H9 (cell line): ENCODE measurements at places on chromosomes 5 and 9. TPM values are rescaled to one million over a fixed set of nuclear protein-coding genes. Genes with fewer than 3 reads are reported as not detected.

- no peak for DNase-seq
These were observed 54.6 kb downstream of the ALG2 start for GRCh38 chr9:99167119-99167518.

GRCh38 chr5:55438998-55439397 is 95.8 kb downstream of the PLPP1 start:
- DNase-seq: no peak

DNA sequence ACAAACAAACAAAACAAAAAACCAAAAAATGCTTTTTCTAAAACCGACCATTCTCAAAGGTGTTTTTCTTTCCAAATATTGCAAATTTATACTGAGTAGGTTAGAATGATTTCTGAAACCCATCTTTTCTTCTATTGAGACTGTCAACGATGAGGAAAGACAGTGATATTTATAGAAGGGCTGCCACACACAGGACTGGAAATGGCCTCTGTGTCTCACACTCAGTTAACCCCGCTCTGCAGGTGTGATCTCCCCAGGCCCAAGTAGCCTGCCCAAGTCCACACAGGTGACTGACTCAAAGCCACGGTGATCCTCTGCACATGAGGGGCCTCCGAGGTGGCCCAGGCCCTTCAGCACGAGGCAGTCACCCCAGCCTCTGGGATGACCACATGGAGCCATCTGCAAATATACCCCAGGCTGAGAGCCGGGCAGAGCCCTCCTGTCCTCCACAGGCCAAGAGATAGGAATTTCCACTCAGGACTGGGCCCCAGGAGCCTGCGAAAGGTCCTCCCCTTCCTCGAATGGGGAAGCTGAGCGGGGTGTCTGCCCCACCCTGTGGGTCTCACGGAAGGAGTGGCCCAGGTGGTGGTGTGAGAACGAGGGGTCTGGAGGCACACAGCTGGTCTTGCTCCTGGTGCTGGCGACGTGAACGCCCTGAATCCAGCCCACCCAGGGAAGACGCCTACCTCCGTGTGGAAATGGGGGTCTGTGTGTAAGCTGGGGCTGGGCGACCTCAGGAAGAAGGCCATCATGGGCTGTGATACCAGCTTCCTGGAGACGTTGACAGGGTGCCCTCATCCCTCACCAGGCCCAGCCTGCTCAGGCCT is 53.0 kb upstream of the PHYKPL start:
- DNase-seq: no peak

DNA sequence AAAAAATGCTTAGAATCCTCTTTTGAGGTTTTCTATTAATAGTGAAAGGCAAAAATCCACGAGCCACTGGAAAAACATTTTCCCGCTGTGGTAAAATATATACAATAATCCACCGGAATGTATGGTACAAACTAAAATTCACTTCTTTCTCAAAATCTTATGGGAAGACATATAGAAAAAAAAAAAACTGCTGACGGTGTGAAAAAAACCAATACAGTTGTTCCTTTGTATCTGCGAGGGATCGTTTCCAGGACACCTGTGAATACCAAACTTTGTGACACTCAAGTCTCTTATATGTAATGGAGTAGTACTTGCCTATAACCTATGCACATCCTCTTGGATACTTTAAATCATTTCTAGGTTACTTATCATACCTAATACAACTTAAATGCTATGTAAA is 13.3 kb downstream of the DIRAS2 start:
- DNase-seq: no peak

DNA sequence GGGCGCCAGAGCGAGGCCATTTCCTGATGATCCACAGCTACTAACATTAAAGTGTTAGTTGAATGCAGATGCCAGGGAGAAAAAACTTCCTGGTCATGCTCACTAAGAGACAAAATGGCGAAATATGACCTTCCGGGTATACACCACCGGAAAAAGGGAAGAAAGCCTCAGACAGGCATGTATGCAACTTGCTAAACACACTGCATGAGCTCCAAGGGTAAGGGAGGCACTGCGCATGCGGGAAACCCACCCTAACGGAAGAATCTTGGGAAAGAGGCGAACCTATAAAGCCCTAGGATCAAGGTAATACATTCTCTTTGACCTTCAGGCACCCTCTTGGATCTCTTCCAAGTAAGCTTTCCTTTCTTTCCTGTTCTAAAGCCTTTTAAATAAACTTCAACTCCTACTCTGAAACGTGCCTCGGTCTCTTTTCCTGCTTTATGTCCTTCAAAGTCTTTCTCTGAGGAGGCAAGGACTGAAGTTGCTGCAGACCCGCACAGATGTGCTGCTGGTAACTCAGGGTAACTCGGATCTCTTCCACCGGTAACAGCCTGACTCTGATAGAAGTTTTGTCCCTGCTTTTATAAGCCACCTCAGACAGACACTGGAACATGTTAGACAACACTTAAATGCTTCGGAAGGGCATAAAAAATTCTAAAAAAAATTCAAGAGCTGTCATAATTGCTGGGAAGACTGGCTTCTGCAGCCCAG is 64.9 kb downstream of the DTWD2 start:
- no peak for DNase-seq

- no peak for DNase-seq
These were observed 28.8 kb downstream of the PPIC start for GRCh38 chr5:123007754-123008153.

DNA sequence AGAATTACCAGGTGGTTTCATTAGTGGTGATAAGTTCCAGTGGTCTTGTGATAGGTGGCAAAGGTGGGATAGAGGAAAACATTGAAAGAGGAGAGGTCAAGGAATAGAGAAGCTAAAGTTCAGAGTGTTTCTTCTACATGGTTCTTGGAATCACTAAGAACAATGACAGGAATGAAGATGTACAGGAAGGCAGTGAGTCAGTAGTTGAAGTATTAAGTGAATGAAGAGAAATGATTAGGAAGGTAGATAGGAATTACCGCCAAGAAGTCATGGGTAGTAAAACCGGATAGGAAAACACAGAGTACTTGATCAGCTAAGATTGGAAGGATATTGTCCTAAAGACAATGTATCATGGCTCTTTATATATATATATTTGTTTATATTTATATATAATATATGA is 37.9 kb upstream of the RASA1 start:
- DNase-seq: no peak

GRCh38 chr5:123965626-123966025 is 453.6 kb downstream of the CSNK1G3 start:
- no peak for DNase-seq

GRCh38 chr5:123180178-123180577 is 91.1 kb downstream of the PRDM6 start:
- no peak for DNase-seq

- no peak for DNase-seq
These were observed 652.3 kb downstream of the BNC2 start for GRCh38 chr9:16217943-16218701.

- no peak for DNase-seq
These were observed 68.6 kb upstream of the ACTBL2 start for GRCh38 chr5:57551251-57551650.

DNA sequence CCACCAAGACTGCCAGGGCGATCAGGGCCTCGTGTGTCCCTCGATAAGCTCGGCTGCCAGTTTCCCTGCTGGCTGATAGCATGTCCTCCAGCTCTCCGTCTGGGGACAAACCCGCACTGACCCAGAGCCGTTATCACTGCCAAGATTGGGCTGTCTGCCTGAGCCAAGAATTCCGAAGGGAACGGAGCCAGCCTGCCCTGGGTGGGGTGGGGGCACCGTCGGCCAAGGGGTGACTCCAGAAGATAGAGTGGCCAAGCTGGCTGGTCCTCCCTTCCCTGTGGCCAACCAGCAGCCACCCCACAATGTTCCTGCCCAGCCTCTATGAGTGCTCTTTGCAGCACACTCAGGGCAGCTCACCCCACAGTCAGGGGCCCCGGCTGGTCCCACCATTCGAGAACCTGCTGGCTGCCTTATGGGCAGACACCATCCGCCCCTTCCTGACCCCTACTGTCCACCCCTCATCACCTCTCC is 29.4 kb downstream of the HRH2 start:
- DNase-seq: no peak

DNA sequence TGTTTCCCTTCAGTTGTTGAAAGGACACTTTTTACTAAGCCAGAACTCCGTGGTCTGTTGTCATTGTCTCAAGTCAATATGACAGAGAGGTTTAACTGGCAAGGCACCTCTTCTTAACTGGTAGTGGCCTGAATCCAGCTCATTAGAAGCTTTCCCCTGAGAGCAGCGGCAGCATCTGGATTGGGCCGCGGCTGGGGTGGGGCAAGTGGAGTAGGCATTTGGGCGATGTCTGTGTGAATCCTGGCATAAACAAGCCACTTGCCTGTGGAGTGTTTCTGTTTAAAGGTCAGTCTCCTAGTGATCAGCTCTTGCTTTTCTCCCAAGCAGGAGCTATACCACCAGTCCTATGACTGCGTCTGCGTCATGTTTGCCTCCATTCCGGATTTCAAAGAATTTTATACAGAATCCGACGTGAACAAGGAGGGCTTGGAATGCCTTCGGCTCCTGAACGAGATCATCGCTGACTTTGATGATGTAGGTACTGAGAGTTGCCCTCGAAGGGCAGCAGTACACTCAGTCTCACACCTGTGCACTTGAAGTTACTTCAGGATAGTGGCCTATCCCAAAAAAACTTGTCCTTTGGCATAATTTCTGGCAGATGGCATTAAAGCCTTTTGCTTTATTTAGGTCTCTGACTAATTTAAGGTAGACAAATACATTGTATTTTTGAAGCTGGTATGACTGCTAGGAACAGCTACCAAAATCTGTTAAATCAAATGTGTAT is 48.9 kb downstream of the CFAP90 start:
- DNase-seq: no peak

DNA sequence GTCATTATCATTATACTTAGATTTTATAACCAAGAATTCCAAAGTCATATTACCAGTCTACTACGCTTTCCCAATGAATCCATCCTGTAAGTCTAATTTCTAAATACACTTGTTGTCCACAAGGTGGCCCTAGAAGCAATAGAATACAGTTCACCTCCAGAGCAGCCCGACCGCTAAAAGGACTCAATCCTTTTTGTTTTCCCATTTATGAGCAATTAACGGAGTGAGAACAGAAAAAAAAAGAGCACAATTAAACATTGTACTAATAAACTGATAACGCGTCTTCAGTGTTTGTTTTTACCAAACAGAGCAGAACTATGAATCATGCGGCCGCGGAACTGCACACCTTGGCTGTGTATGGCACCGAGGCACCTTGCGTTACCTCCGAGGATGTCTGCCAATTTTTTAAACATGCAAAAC is 160.7 kb upstream of the DAPK1 start:
- DNase-seq: no peak

The SPATA31A5 gene
- total RNA-seq: 0.28 and 0.46 TPM in 2 replicates

The LCNL1 gene
- total RNA-seq: 0.18 and 0.20 TPM in 2 replicates

The DMGDH gene
- total RNA-seq: 0.37 TPM in 1 of 2 replicates, not detected in the other

The PAPPA gene
- 0.17 and 0.29 TPM in 2 replicates for total RNA-seq

The CCDC180 gene
- 5.9 and 6.1 TPM in 2 replicates for total RNA-seq

The SLC36A2 gene
- total RNA-seq: 0.07 and 0.15 TPM in 2 replicates

The TAF11L10 gene
- total RNA-seq: not detected in 2 replicates
